HEK293T (cell line): ENCODE measurements at places on chromosomes 3 and 15.
A peak's percentile ranks its signal among the peaks of the same experiment; 100 is the strongest.

DNA sequence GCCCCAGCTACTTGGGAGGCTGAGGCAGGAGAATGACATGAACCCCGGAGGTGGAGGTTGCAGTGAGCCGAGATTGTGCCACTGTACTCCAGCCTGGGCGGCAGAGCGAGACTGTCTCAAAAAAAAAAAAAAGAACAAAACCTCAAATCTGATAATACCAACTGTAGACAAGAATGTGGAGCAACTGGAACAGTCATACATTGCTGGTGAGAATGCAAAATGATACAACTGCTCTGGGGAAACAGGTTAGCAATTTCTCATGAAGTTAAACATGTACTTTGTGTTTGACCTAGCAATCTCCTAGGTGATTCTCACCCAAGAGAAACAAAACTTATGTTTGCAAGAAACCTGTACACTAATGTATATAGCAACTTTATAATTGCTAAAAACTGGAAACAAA, 4.4 kb upstream of the VHL start:
- no peak for DNase-seq

DNA sequence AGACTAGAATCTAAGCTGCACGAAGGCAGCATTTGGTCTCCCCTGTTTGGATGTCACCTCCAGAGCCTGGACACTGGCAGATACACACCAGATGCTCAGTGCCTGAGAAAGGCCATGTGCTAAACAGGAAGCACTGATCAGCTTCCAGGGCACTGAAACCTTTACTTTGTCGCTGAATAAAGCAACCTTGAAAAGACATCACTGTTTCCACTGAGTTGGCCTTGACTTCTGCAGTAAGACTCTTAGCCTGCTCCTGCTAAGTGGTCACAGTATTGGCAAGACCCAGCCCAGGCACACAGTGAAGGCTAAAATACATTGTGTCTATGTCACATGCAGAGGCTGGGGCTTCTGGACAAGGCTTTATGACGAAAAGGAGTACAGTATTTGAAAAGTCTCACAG, 104.3 kb upstream of the ICE2 start:
- DNase-seq: no peak

- DNase-seq: no peak
These were observed 394.0 kb downstream of the LRTM1 start for GRCh38 chr3:54533856-54534255.

- DNase-seq: no peak
These were observed 365.9 kb upstream of the THBS1 start for GRCh38 chr15:39215015-39215414.

- DNase-seq: no peak
These were observed 137.4 kb upstream of the POU1F1 start for GRCh38 chr3:87413814-87414213.

GRCh38 chr3:26081166-26081565, 291.3 kb downstream of the OXSM start:
- DNase-seq: no peak

- no peak for DNase-seq
These were observed 206.1 kb downstream of the TIGIT start for GRCh38 chr3:114499976-114500375.

DNA sequence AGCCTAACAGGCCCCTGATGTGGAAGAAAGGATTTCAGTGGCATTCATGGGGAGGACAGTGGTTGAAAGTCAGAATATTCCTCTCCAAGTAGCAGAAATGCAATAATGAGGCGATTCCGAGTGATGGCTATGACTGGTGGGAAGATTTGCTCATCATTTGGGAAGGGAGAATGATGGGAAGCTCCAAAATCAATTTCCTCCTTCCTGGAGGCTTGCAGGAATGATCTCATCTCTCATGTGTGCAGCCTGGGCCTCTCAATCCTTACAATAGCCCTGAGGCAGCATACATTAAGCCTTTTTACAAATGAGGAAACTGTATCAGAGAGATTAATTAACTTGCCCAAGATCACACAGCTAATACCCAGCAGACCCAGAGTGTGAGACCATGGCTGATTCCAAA, 58.7 kb downstream of the BOC start:
- DNase-seq: no peak

DNA sequence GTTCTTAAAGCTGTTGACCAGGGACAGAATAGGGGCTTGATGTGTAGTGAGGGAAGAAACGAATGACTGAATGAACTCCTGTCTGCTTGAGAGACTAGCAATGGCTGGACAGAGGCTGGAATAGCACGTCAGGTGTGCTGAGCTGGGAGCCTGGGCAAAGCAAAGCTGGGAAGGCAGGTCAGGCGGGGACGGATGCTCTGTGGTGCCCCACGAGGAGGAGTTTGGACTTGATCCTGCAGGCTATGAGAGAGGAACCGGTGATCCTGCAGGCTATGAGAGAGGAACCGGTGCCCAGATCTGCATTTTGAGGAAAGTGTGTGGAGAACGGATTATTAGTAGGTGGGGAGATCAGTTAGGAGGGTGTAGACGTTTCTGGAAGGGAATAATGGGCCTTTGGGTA, 31.3 kb upstream of the PSTPIP1 start:
- DNase-seq: no peak

DNA sequence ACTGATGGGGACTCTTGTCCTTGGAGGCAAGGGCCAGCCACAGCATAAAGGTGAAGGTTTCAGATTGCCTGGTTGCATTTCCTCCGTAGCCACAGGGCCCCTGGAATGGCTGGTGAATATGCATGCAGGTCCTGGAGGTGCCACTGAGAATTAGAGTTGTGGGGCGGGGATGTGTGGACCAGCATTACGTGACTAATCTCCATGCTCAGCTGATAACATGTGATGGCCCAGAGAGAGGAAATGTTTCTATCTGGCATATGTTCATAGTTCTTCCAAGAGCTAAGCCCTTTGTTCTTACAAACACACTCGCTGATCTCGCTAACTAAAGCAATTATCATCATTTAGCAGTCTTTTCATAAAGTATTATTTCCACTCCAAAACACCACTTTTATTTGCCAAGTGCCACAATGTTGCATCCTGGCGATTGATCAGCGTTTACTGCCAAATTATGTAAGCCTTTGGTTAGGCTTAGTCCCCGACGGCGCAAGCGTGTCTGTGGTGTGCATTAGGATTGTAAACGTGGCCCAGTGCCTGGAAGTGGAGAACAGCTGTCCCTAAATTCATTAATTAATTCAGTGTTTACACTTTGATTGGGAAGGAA, 55.9 kb downstream of the CGNL1 start:
- DNase-seq: no peak

DNA sequence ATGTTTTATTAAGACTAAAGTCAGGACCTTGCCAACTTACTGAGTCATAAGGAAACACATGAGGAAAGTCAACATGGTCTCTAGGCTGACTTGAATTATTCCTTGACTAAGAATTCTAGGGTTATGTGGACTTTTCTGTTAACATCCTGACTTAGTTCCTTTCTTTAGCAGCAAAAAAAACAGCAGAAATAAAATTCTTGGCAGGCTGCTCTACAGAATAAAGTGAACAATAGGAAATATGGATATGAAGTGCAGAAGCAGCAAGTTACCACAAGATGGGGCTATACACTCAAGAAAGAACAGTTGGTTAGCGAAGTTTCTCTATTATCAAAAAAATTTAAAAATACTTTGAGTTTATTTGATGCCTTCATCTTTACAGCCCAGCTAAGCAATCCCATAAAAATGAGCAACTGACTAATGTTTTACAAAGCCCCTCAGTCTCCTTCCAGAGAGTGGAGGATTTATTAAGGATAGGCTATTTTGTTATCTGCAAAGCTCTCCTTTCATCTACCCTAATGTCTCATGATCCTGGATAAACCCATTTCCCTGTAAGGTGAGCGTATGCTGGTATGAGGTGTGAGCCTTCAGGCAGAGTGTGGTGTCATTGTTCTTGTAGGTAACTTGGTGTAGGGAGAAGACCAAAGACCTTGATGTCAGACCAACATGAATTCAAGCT, 23.1 kb upstream of the MCCC1 start:
- peak; percentile 26 for DNase-seq

DNA sequence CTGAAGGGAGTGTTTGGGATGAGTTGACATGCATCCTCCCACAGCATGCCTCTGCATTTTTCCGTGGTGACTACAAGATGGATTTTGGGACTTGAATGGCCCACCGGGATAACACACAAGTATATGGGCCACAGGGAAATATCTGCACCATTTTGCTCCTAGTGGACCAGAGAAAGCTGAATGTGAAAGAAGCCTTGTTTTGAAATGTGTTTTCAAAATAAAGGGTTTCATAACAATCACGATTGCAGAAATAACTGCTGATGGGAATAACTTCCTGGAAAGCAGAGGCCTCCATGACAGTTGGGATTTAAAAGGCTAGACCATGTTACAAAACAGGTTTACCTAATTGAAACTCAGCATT, 77.5 kb upstream of the PRR23C start:
- no peak for DNase-seq

DNA sequence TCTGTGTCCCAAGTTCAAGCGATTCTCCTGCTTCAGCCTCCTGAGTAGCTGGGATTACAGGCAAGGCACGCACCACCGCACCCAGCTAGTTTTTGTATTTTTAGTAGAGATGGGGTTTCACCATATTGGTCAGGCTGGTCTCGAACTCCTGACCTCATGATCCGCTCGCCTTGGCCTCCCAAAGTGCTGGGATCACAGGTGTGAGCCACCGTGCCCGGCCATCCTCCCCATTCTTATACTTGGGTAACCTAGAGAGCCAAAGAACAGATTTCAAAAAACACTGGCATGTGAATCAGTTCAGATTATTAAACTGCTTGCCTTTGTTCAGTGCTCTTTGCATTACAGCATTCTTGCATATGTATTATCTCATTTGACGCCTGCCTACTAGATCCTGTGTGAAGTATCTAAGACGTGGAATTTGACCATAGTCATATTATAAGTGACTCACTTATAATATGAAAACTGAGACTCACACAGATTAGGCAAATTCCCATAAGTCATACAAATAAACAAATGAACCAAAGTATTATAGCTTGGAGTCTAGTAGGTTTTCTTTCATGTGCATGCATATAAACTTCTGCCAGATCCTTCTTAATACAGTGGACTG, 123.5 kb downstream of the UNC13C start:
- DNase-seq: no peak

DNA sequence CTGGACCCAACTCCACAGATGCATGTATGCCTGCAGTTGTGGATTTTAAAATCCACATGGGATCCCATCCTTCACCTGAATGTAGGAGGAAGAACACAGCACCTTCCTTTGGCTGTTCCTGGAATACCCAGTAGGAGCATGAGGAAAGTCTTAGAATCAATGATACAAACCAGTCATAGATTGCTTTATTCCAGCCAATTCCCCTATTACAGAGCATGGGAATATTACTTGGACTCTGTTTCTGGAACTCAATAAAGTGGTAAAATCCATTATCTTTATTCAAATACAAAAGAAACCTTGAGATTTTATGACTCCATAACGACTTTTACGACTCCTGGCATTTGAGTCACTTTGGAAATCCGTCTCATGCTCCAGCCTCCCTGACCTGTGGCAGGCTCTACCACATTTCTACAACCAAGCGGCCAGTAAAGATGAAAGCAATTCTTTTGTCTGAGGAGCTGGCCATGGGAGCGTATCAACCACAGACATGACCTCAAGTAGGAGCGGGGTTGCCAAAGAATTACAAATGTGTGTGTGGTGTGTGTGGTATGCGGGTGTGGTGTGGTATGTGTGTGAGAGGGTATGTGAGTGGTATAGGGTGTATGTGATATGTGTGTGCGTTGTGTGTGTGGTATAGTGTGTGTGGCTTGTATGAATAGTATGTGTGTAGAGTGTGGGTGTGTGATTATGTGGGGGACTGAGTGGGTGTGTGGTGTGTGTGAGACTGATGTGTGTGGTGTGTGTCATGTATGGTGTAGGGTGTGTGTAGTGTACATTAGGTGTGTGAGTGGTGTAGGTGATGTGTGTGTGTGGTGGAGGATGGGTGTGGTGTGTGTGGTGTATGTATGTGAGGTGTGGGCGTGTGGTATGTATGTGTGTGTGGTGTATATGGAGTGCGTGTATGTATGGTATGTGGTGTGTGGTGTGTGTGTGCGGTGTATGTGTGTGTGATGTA, 40.0 kb downstream of the ARRDC4 start:
- no peak for DNase-seq

GRCh38 chr3:167657684-167658225, 4.0 kb upstream of the WDR49 start:
- DNase-seq: no peak

DNA sequence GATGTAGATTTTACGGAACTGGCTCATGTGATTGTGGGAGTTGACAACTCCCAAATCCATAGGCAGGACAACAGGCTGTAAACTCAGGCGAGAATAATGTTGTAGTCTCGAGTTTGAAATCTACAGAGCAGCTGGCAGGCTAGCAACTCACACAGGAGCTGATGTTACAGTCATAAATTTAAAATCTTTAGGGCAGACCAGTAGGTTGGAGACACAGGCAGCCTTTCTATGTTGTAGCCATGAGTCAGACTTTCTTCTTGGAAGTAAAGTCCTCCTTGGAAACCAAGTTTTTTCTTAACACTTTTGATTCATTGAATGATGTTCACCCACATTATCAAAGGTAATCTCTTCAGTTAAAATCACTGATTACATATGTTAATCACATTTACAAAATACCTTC, 89.1 kb upstream of the ALCAM start:
- no peak for DNase-seq

- no peak for DNase-seq
These were observed 18.8 kb downstream of the ZXDC start for GRCh38 chr3:126456766-126457388.

DNA sequence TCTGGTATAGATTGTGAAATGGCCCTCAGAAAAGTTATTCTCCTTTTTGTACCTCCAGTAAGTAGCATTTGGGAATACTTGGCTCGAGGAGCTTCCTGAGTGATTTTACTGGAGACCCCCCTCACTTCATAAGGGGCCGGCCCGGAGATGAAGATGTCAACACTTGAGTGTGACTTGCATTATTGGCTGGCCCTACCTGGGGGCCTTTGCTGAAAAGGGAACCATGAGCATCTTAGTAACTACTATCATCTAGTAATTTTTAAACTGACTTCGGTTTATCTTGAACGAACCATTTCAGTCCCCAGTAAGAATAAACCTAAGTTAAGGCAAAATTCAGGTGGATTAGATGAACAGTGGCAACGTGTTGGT, 1.3 kb downstream of the FAIM start:
- no peak for DNase-seq

- DNase-seq: no peak
These were observed 1006.7 kb upstream of the ALCAM start for GRCh38 chr3:104360038-104360437.

- DNase-seq: no peak
These were observed 486 bp downstream of the CDIN1 start for GRCh38 chr15:36579792-36580431.

DNA sequence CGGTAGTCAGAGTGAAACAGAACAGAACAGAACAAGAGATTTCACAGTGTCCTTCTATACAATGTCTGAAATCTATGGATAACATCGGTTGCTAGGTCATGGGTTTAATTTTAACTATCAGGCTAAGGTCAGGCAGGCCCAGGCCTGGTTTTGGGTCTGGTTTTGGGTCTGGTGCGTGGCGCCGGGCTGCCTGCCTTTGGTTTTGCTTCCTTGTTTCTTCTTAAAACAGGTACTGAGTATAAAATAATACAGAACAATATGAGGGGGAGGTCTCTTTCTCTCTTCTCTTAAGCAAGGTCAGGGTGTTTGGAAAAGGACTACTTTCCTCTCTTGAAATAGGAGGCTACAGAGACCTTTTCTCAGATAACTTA, 1.4 kb downstream of the AEN start:
- DNase-seq: no peak
